ENCODE measurements at places on chromosomes 1 and 21.

- DNase-seq: peak; percentile 100
Measured at GRCh38 chr1:52365746-52366516, at the start of gene CC2D1B. CC2D1B (minus strand) TSS chr1:52366205; CDS start chr1:52364620, 1,585 bp downstream.

- DNase-seq: no peak
Measured at GRCh38 chr1:35932941-35933340, 2.0 kb downstream of the AGO3 start.

GRCh38 chr1:31715873-31716220 is 12.0 kb upstream of the COL16A1 start:
- no peak for DNase-seq

GRCh38 chr1:40017951-40018575 is 22.5 kb upstream of the CAP1 start:
- no peak for DNase-seq

DNA sequence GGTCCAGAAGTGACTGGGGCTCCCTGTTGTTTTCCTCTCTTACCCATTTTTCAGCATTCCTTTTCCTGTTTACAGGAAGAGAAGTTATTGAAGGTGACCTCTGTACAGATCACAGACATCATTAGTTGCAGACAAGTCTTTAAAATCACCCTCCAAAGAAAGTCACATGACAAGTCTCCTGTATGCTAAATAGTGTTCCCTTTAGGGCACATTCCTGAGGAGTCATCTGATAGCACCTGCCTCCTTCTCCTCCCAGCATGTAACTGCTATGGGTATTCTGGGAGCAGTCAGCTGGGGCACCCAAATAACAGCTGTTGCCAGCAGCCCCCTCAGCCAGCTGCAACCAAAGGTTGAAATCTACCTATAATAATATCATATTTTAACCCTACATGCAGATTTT is 200.6 kb downstream of the PTGER3 start:
- no peak for DNase-seq

GRCh38 chr1:15975358-15975804 is 520 bp downstream of the ZBTB17 start:
- DNase-seq: peak; percentile 70

- DNase-seq: no peak
Measured at GRCh38 chr1:20723159-20723536, 5.3 kb upstream of the KIF17 start.

- DNase-seq: no peak
Measured at GRCh38 chr1:218468711-218469110, 123.6 kb downstream of the TGFB2 start.

GRCh38 chr1:39898648-39899603 is 2.8 kb downstream of the MYCL start:
- DNase-seq: peak; percentile 11

GRCh38 chr1:66500301-66500700 is 33.7 kb upstream of the SGIP1 start:
- DNase-seq: no peak

GRCh38 chr21:42175110-42175710 is 43.7 kb upstream of the ABCG1 start:
- DNase-seq: no peak

DNA sequence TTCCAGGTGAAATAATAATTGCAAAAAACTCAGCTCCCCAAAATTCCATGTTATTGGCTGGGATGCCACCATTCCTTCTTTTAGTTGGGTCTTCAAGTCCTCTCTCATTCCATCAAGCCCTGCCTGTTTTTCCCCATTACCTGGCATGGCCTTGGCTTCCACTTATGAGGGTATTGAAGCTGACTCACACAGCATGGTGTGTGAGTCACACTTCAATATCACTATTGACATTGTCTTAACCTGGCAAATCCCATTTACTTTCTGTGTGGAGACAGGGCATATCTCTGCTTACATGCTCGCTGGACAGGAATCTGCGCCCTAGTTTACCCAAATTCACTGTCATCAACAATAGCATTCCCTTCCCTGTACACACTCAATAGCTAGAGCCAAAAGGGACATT is 1806.8 kb downstream of the BRINP3 start:
- no peak for DNase-seq

- DNase-seq: peak; percentile 8
Measured at GRCh38 chr21:46431884-46432488, 26.7 kb upstream of the DIP2A start.

DNA sequence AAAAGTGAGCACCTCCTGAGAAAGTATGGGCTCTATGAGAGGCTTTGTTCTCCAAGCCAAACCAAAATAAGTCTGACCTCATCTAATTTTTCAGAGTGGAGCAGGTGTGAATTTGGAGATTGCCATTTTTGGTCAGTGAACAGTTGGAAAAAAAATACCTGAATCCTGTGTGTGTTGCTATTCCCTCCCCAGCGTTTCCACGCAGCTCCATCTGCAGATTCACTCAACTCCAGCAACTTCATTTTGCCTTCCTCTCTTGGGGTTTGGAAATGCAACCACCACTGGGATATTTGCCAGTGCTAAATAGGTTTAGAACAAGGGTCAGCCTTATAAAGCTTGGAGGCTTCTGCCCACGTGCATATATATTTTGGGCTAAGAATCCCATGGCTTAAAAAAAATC is 11.2 kb downstream of the CASQ2 start:
- DNase-seq: no peak

DNA sequence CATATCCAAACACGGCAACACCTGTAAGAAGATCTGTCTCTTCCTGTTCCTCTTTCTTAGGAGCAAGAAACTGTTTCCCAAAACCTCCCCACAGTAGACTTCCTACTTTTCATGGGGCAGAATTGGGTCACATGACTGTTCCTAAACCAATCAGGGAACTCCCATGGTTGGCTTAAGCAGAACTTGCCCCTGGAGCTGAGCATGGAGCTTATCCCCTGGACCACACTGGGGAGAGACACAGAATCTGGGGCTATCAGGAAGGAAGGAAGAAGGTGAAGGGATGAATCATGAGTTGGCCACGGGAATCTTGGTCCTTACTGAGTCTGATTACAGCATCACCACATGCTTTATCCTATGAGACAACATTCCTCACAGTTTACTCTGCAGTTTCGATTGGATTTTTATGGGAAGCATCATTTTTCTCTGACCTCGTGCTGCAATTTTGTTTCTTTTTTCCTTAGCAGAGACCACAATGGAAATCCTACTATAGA is 81.8 kb downstream of the CDC7 start:
- no peak for DNase-seq
